ENCODE measurements at places on chromosomes 16 and 17.

DNA sequence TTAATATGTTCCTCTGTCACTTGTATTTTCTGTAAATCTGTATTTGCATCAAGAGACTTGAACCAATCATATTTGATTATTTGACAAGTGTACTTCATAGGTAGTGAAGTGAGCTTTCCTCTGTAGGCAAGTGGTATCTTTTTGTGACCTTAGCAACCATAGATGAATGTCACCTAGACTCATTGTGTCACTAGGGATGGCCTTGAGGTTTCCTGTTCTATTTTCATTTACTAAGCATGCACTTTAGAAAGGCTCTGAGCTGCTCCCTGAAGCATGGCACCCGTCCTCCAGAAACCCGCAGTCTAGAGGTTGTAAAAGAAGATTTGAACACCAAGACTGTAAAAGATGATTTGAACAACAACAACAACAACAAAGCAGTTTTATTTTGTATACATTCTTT, 151.7 kb downstream of the PRKCB start:
- no peak for DNase-seq

GRCh38 chr17:51640108-51640622, 379.8 kb downstream of the UTP18 start:
- no peak for DNase-seq

DNA sequence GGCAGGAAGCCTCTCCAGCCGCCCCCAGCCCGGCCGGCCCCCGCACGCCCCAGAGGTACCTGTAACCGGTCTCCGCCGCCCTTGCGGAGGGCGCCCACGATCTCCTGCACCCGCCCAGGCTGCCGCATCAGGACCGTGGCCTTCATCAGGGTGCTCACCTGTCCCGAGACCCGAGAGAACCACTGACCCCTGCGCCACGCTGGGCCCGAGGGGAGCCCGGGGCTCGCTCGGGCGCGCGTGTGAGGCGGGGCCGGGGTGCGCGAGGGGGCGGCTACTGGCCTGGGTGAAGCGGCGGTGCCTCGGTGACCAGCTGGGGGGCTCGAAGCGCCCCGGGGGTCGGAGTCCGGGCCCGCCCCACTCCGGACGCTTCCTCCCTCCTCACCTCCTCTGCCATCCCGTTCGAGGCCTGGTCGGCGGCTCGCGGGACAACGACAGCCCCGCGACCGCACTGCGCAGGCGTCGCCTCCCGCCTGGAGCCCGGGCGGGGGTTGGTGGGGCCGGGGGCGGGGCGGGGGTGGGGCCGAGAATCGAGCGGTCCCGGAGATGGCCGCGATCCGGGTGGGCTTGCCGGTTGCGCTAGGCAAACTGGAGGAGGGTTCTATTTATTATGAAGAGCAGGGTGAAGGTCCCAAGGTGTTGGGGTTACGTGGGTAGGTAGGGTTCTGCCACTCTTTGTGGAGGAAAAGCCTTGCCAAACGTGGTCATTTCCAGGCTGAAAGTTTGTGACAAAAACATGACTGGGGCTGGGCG, at the start of gene NT5C3B:
Gene NT5C3B (minus strand): TSS at position 433 of the 750 bp plus-strand sequence. CDS start 39 bp downstream, at position 394.
- peak; percentile 68 for DNase-seq

DNA sequence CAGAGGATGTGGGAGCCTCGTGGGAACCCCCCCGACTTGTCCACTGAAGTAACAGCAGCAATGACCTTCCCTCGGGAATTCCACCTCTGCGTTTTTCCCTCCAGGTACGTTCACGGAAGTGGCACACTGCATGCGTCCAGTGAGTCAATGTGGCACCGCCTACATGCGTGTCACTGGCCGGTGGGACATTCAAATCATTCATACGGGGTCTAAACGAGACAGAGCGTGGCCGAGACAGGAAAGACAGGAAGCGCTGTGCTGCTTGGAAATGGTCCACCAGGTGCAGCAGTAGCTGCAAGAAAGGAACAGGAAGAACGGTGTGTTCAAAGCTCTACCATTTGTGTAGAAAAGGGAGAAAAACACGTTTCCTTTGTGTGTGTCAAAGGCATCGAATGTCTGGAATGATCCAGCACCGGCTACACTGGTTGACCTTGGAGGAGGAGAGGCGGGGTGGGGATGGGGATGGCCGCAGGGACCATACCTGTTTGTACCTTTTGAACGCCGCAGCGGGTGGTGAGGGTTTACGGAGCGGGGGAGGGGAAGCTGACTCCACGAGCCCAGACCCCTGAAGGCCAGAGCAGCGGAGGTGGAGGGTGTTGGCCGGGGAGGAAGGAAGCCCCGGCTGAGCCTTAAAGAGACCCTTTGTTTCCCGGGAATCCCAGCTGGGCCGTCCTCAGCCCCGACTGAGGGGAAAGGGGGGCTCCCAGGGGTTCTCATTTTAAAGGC, 1.7 kb upstream of the PGAP6 start:
- peak; percentile 52 for DNase-seq

- peak; percentile 76 for DNase-seq
Measured at GRCh38 chr17:79042421-79043190, 18.6 kb downstream of the C1QTNF1 start.

DNA sequence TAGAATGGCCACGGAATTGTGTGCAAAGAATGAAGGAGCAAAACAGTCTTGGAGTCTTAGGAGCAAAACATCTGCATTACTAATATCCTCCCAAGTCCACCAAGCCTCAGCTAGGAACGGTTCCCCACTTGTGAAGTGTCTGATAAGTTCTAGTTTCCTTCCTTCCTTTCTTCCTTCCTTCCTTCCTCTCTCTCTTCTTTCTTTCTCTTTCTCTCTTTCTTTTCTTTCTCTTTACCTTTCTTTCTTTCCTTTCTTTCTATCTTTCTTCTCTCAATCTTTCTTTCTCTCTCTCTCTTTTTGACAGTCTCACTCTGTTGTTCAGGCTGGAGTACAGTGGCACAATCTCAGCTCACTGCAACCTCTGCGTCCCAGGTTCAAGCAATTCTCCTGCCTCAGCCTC, 160.8 kb downstream of the FOXL1 start:
- DNase-seq = no peak

DNA sequence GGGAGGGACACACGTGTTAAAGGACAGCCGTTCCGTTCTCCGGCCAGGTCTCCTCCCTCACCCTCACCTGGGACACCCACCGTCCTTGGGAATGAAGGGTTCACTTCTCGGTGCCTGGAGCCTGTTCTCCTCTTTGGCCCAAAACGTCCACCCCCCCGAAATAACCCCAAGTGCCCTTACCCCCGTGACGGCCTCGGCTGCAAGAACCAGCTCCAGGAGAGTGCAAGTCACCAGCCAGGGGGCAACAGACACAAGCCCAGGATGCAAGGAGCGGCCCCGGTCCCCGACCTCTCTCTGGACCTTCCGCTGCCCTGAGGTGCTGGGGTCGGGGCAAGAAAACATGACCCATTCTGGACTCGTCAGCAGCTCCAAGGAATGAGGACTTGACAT, 20.0 kb upstream of the UBE2I start:
- no peak for DNase-seq

Data from activated CD4-positive, CD25-positive, alpha-beta regulatory T cell treated with anti-CD3 and anti-CD28 coated beads, Interleukin-2, amount 50 U/mL, for 72 hours (primary cell).